ENCODE measurements at places on chromosomes 12 and 14.

DNA sequence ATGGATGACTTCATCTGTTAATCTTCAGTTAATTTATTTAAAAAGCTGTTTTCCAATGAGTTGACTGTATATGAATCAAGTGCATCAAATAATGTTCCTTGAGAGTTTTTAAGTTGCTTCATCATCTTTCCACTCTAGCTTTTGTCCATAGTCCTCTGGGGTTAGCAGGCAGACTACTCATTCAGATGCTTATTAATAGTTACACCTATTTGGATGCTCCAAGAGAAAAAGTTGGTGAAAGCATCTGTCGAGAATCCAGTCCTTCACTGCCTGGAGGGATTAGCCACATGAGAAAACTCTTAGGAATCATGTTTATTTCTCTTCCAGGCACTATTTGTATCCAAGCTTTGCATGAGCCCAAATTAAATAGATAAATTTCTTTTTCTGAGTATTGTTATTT is 70.2 kb downstream of the DACT1 start:
- no peak for DNase-seq

- no peak for DNase-seq
Measured at GRCh38 chr12:47270782-47271664, 191.3 kb upstream of the AMIGO2 start.

GRCh38 chr14:56183631-56184157 is 65.5 kb downstream of the PELI2 start:
- DNase-seq: no peak

DNA sequence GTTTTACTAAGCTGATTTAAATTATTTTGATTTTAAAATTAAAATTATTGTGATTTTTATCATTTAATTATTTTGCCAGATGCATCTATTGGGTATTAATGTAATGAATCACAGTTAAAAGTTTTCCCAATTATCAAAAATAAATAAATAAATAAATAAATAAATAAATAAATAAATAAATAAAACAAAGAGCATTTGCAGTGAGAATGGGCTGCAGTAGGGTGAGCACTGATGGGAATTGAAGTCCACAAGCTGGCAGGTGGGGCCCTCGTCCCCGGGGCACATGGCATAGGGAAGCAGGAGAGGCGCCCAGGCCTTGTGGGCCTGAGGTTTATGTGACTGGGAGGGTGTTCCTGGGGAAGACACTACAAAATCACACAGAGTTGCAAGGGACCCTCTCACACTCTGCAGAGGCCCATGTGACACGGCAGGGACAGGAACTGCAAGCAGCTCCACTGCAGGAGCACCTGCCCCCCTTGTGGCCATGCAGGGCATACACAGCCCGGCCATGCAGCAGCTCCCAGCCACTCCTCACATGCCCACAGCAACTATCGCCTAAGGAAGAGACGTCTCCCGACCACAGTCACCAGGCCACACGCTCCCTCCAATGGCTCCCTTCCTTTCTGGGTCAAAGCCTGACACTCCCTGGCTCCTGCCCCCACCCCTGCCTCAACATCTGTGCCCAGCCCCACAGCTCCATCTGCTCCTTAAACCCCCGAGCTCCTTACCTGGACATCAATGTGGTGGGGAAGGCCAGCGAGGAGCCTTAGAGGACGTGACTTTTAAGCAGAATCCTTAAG is 256.3 kb upstream of the SFSWAP start:
- DNase-seq: peak; percentile 17

- no peak for DNase-seq
Measured at GRCh38 chr12:104846056-104846767, 111.9 kb downstream of the SLC41A2 start.

DNA sequence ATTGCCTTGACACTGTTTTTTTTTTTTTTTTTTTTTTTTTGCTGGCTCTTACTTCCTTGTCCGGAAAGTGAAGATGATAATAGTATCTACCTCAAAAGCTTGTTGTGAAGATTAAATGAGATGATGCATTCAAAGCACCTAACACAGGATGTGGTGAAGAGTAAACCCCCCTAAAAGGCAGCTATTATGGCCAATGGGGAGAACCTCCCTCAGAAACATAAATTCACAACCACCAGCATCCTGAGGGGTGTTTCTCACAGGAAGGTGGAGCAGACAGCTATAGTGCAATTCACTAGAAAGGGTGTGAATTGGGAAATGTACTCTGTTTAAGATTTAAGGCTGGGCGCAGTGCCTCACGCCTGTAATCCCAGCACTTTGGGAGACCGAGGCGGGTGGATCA is 85.4 kb upstream of the CRY1 start:
- DNase-seq: no peak

DNA sequence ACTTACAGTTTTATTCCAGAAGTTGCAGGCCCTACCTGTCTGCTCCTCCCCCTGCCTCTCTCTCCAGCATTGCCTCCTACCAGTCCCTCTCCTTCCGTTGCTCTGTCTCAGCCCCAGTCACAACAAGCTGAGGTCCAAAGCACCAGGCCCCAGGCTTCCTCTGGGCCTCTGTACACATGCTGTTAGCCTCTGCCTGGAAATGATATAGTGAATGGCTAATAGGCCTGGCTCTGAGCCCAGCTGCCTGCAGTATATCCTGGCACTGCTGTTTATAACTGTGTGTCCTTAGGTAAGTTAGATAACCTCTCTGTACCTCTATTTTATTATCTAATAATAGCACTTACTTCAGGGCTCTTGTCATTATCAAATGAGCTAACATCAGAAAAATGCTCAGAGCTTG is 114.9 kb upstream of the PWP1 start:
- peak; percentile 88 for DNase-seq

DNA sequence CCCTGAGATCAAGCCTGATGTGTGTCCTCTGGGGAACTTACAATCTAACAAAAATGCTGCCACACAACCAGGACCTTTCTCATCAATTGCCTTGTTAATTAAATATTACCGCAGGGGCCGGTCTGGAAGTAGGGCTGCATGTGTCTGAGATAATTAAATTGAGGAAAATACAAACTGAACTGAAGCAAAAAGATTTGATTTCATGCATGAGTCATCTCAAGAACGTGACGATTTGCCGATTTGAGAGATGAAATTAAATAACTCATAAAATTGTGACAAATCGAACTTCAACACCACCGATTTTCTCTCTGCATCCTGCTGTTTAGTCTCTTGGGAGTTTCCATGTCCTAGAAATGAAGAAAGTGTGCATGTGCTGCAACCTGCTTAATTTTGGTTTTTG is 94.6 kb upstream of the DAAM1 start:
- DNase-seq: no peak

- DNase-seq: no peak
Measured at GRCh38 chr14:66641861-66642635, 134.1 kb downstream of the GPHN start.

GRCh38 chr14:99209409-99209808 is 62.6 kb downstream of the BCL11B start:
- no peak for DNase-seq
